Stimulated activated CD8-positive, alpha-beta memory T cell treated with anti-CD3 and anti-CD28 coated beads, Interleukin-7, amount 100 ng/mL, for 24 hours (primary cell): ENCODE measurements at places on chromosomes 5 and 9.

DNA sequence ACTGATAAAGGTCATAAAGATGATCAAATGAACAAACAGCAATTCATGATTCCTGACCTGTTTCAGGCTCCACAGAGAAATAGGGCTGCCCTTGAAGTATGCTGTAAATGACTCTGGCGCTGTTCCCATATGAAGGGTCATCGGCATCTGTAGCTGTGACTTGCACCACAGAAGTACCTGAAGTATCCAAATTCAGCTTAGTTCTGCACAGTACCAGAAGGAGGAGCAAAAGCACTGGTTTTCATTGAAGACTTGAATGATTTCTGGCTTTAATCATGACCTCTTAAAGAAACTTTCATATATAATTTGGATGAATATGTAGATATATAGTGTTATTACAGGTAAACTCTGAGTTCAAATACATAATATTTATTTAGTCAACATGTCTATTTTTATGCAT, 109.1 kb downstream of the CDH10 start:
- no peak for DNase-seq

- no peak for DNase-seq
Observed at GRCh38 chr9:110578575-110579033, 937 bp downstream of the SVEP1 start.

GRCh38 chr9:18268381-18268780, 205.6 kb upstream of the ADAMTSL1 start:
- DNase-seq, result no peak

DNA sequence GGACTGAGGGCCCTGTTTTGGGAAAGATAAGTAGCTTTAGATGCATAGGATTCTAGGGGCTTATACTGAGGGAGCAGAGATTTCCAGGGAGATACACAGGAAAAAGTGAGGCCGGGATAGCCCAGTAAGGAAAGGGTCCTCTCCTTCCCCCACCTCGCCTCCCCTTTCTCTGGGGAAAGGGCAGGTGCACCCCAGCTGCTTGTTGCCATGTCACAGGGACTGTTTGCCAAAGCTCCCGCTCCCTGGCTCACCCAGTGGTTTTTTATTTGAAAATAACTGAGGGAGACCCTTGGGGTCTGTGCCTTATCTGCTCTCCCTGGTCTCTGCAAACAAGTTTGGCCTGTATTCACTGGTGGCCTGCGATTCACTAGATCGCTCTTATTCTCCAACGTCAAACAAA, 51.2 kb downstream of the RGS3 start:
- no peak for DNase-seq

GRCh38 chr9:37042421-37042820, 8.4 kb upstream of the PAX5 start:
- no peak for DNase-seq

GRCh38 chr5:138936968-138937345, 61.8 kb upstream of the LRRTM2 start:
- no peak for DNase-seq

DNA sequence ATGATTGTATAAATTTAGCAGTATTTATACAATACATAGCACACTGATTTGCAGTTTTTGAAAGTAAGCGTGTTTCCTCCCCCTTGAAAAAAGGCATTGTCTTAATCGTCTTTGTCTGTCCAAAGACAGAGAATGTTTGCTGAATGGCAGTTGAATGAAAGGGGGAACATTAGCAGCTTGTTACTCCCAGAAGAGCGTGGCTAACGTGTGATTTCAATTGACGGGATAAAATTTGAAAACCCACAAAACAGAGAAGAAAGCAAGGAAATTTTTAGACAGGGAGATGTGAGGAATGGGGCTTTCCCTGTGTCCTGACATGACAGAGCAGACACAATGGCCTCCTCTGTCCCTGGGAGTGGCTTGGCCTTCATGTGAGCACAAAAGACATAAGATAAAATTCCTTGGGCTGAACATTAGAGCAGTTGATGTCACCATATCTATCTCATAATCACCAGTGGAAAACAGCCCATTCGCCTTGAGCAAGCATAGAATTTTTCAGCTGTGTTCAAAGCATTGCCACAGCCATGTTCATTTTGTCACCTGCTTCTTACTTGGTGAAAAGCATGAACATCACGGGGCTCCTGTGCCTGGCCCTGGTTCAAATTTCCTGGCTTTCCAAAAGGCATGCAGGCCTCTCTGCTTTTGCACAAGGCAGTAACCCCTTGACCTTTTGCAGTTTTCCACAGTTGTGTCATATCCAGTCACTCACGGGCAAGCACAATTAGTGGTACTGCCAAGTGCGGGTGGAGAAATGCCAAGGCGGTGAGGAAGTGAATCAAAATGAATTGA, 126.9 kb downstream of the TLE1 start:
- no peak for DNase-seq

DNA sequence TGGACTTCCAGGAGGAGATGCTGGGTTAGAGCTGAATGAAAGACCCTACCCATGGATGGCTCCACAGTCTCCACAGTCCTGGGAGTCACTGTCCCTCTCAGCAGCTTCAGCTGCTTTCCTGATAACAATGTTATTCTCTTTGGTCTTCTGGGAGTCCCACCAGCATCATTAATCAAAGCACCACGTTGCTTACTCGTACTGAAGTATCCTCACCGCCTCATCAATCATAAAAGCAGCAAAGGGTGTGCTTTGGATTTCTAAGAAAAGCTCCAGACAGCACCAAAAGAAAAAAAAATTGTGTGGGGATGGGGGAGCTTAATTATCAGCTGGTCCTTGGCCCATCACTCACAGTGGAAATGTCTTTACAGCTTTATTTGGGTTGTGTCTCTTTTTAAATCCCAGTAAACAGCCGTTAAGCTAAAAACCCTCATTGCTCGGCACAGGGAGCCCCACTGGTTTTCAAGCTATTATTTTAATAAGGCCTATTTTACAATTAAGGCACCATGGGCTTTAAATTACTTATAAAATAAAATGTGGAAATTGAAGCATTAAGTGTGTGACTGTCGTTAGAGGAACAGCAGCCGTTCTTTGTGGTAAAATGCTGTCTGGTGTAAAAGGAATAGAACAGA, 538.0 kb downstream of the EBF1 start:
- no peak for DNase-seq

- DNase-seq, result no peak
Observed at GRCh38 chr9:88106492-88106891, 31.8 kb downstream of the SPATA31C2 start.

DNA sequence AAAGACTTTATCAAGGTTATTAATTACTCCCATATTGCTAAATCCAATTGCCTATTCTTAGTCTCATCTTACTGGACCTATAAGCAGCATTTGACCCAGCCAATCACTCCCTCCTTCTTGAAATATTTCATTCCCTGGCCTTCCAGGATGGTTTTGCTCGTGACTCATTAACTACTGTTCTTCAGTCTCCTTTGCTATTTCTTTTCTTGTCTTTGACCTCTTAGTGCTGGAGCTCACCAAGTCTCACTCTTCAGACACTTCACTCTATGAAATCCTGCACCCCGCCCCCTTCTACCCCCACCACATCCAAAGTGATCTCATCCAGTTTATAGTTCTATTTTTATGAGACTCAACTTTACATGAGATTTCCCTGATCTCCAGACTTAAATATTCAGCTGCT, 803.1 kb upstream of the WWC1 start:
- DNase-seq, result no peak

DNA sequence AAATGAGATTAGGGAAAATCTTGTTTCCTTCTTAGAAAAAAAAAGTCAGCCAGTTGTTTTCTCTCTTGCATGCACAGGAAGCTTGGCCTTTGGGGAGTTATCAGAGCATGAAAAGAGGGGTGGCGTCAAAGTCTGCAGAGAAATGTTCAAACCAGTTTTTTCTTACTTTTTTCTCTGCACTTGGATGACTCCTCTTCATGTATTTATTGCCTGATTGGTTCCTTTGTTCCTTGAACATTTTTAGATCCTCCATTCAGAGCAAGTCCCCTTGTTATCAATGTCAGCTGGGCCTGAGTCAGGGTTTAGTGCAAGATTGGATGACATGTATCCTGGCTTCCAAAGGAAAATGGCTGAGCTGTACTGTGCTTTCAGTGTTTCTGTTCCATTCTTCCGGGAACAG, 392.6 kb upstream of the BRINP1 start:
- DNase-seq, result no peak

- no peak for DNase-seq
Observed at GRCh38 chr5:154618696-154619095, 136.5 kb upstream of the LARP1 start.

DNA sequence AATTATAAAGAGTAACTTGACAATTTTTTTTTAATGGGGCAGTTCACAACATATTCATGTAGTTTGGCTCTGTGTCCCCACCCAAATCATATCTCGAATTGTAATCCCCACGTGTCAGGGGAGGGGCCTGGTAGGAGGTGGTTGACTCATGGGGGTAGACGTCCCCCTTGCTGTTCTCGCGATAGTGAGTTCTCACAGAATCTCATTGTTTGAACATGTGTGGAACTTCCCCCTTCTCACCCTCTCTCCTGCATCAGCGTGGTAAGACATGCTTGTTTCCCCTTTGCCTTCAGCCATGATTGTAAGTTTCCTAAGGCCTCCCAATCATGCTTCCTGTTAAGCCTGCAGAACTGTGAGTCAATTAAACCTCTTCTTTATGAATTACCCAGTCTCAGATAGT, 40.7 kb downstream of the FBXW11 start:
- DNase-seq, result no peak

GRCh38 chr9:114112778-114113584, 13.9 kb upstream of the KIF12 start:
- no peak for DNase-seq

GRCh38 chr5:107216587-107216986, 454.1 kb downstream of the EFNA5 start:
- no peak for DNase-seq

GRCh38 chr9:95399261-95399660, 81.8 kb upstream of the FANCC start:
- DNase-seq, result no peak

GRCh38 chr5:174111287-174111973, 65.9 kb downstream of the NSG2 start:
- no peak for DNase-seq

DNA sequence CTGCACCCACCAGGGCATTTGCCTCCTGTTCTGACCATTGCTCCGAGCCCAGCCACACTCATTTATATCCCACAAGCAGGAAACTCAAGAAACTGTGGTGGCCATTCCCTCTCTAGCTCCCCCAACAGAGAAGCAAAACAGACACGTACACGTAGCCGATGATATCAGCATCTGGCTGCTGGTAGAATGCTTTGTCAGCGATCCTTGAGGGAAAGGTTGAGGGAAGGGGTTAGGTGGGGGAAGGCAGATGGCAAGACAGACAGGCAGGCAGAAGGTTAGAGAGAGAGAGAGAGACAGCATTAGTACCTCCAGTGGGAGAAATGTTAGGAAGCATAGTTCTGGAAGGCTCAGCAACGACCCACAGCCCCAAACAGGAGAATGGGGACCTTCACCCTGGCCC, 7.8 kb downstream of the HIGD2A start:
- DNase-seq, result no peak

DNA sequence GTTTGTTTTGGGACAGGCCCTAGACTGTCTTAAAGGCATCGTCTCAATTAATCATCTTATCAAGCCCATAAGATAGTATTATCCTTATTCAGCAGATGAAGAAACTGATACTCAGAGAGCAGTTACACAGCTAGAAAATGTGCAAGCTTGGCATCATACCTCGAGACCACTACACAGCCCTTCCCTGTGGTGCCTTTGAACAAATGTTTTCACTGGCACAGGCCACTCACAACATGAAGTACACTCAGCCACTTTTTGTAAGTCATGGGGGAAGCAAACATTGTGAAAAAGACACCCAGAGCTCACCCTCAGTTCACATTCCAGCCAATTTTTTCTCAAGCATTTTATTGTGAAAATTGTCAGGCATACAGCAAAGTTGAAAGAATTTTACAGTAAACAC, 122.5 kb downstream of the WDR41 start:
- DNase-seq, result no peak

GRCh38 chr5:32127711-32128110, 46.4 kb downstream of the GOLPH3 start:
- DNase-seq, result no peak

- no peak for DNase-seq
Observed at GRCh38 chr5:14261235-14261634, 118.1 kb downstream of the TRIO start.

DNA sequence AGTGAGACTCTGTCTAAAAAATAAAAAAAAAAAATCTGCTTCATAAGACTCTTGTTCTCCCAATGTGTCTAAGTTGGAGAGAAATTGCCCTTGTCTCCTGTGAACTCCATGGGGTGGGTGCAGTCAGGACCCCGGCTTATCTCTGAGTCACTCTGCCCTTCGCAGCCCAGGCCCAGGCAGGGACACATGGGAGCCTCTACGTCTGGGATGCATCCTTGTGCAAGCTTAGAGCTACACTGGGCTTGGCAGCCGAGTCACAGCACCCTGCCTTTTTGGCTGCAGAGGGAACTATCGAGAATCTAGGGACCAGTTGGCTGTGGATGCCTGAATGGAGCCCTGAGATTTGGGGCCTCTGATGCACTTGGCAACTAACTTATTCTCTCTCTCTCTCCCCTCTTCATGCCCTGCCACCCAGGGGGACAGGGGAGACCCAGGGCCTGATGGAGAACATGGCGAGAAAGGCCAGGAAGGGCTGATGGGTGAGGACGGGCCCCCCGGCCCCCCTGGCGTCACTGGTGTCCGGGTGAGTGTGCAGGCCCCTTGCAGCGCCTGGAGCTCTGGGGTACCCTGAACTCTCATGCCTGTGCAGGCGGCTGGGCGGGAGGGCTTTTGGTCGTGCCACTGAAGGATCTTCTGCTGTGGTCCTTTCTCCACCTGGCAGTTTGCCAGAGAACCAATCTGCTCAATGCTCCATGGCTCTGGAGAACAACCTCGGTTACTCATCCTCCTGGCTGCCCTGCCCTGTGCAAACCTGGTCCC, 47.5 kb upstream of the ORM1 start:
- DNase-seq, result no peak

DNA sequence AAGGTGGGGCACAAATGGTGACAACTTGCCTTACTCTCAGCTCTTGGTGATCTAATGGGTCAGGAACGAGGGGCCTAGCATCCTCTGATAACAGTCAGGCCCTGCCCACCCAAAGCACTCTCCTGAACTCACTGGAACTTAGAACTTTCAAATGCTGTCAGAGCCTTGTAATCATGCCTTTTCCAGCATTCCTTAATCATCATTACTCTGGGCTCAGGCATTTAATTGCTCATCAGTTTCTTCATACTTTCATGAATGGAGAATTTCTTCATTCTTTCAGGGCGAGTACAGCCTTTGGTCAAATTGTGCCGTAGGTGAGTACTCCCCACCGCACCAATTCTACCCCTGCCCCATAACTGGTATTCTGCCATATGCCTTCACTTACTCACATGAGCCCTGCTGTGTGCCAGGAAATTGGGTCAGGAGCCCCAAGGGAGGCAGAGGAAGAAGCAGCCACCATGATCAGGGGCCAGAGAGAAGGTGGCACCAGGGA, 30.2 kb upstream of the DUSP1 start:
- DNase-seq, result no peak

DNA sequence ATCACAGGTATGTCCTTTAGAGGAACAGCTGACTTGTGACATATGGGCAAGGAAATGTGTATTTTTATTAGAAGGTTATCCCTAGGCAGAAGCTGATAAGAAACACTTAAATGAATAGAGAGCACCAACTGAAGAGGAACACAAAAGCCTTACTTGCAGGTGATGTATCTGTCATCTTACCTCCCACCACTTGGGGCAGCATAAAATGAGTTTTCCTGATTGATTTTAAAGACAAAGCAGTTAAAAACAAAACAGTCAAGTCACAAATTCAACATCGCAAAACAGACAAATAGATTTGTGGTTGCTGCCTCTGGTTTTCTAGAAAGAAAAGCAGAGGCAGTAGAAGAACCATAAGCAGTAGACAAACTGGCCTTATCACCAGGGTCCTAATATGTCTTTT, 302.4 kb upstream of the ZNF462 start:
- no peak for DNase-seq

GRCh38 chr5:148107608-148108007, 43.8 kb downstream of the SPINK5 start:
- DNase-seq, result no peak
